ENCODE measurements at places on chromosomes 6 and 20.

DNA sequence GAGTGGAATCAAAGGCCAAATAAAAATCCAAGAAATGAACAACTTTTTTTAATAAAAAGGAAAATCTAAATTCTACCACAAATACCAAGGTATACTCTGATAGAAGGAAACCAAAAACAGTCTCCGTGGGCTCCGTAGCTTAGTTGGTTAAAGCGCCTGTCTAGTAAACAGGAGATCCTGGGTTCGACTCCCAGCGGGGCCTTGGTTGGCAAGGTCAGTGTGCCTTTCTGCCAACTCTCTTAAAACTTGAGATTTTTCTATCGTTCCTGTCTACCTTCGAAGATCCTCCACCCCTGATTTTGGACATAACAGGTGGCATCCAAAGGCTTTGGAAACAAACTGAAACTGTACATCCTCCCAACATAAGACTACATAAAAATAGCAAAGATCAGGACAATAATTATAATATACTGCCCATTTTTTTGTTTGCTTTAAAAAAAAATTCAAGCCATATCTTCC lies 197.9 kb downstream of the TRIM27 start:
- no peak for DNase-seq

DNA sequence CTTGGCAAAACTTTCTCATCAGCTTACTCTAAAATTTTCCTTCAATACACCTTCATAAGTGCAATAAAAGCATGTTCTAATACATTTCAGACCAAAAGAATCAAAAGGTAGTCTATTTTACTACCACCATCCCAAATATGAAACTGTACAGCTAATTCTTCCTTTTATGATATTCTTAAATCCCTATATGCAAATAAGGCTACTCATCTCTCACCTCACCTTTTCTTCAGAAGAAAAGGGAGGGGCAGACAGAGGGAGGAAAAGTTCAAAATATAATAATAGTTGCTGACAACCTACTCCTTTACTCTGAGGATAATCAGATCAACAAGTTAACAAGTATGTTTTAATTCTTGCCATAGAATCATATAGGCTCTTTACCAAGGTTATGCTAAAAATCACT lies 7.4 kb downstream of the C6orf120 start:
- no peak for DNase-seq

DNA sequence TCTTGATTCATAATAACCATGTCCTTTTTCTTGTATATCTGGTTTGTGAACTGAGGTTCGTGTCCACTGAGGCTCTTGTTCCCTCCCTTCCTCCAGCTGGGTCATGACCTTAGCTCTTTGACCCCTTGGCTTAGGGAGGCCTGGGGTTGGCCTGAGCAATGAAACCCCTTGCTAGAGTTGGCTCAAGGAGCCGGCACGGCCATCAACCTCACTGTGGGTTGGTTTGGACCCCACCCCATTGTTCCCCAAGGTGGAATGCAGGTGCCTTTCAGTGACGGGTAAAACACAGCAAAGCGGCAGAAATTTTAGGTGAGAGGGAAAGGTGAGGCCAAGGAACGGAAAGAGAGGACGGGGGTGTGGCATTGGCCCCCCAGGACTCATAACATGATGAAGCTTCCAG lies 44.5 kb upstream of the PHACTR3 start:
- no peak for DNase-seq

GRCh38 chr6:134980846-134981245 lies 30.9 kb upstream of the ALDH8A1 start:
- DNase-seq: no peak

DNA sequence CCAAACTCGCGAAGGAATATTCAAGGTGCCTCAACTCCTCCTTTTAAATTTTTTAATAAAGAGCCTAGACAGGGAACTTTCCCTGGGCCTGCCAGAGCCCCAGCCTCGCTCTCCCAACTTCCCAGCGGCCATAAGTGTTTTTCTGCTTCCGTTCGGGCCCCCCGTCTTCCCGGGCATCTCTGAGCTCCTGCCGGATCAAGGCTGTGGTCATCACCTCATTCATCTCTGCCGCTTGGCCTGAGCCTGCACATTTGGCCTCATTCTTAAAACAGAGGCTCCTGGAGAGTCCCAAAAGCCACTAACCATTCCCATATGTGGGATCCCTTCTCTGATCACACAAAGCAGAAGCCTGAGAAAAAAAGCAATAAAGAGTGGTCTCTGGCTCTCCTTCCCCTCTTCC lies 969.1 kb upstream of the DEFB115 start:
- DNase-seq: no peak

DNA sequence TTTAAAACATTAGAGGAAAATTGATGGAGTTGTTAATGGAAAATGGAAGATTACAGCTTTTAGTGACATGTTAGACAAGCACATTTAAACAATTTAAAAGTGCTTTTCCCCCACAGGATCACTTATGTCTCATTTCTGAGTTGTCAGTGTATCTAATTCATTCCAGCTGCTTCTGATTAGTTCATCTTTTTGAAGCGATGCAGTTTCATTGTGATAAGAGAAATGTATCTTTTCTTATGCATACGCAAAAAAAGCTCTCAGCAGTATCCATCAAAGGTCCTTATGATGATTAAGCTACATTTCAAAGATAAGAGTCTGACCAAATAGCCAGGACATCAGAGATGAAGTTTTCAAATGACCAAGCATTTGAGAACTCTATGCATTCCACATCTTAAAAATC lies 572.6 kb upstream of the SYNCRIP start:
- DNase-seq: no peak

- DNase-seq: no peak
Measured at GRCh38 chr20:8722277-8722928, 346.5 kb upstream of the PLCB4 start.

GRCh38 chr20:31617432-31618104 lies 12.5 kb downstream of the ID1 start:
- DNase-seq: no peak

GRCh38 chr20:32344835-32345506 lies 13.2 kb upstream of the ASXL1 start:
- DNase-seq: no peak

GRCh38 chr20:4342609-4343008 lies 327.3 kb upstream of the RNF24 start:
- no peak for DNase-seq

DNA sequence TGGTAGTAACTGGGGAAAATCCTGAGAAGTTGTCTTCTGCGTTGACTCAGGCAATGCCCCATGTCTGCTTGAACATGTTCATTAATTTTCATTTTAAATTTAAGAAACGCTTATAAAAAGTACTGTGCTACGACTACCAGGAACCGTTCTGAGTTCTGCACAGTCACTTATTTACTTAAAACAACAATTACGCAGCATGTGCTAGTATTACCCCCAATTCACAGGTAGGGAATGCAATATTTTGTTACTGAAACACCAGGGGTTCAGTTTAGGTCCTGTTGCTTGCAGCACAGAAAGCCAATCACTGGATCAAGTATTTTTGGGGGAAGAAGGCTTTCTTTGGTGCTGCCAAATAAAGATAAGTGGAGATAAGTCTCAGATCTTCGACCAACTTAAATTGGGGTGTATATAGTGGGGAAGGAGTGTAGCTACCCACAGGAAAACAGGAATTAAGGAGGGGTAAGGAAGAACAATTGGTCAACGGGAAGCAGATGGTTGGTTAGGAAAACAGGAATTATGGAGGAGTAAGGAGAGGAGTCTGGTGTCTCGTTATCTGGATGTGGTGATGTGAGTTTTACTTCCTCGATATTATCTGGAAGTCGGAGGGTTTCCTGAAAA lies 5.2 kb upstream of the LRP11 start:
- DNase-seq: no peak

DNA sequence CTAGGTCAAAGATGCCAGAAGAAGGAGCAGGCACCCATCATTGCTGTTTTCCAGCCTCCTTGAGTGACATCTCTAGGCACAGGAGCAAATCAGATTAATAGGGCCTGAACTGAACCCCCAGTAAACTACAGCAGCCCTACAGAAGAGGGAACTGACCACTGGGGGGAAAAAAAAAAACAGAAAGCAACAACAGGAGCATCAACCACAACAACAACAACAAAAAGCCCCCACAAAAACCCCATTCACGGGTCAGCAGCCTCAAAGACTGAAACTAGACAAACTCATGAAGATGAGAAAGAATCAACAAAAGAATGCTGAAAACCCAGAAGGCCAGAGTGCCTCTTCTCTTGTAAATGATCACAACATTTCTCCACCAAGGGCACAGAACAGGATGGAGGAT lies 537.4 kb upstream of the BTBD3 start:
- DNase-seq: no peak

- DNase-seq: peak; percentile 14
Measured at GRCh38 chr20:2688041-2688591, 4.5 kb upstream of the EBF4 start.

- DNase-seq: no peak
Measured at GRCh38 chr6:132400555-132400882, 756 bp downstream of the MOXD1 start.

DNA sequence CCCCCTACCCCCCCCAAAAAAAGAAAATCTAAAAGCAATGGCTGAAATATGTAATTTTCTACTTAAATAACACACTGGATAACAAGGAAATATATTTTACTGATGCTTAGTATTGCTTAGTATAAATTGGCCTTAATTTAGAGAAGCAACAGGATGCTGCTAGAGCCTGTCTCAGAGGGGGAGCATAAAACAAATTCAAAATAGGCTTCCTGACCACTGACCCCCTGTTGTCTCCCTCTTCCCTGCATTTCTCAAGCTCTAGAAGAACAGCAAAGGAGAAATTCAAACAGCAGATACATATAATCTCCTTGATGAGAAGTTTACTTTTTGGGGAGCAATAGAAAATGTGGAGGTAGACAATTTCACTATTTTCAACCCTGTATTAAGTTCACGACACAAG lies 631.1 kb upstream of the GJE1 start:
- no peak for DNase-seq

DNA sequence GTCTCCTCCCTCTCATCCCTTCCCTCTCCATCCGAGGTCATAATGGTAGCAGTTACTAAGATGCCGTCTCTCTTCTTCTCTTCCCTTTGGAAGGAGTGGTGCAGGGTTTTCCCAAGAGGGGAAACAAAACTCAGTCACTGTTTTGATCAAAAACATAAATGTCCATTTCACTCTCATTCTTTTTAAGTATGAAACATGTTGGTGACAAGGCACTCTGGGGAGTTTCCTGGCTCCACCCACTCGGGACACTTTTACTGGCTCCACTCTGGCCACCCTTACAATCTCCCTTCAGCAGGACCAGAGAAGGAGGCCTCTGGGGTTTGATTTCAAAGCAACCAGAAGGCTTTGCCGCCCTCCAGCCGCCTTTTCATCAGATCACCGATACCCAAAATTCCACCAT lies 57.0 kb downstream of the FGD2 start:
- DNase-seq: no peak

DNA sequence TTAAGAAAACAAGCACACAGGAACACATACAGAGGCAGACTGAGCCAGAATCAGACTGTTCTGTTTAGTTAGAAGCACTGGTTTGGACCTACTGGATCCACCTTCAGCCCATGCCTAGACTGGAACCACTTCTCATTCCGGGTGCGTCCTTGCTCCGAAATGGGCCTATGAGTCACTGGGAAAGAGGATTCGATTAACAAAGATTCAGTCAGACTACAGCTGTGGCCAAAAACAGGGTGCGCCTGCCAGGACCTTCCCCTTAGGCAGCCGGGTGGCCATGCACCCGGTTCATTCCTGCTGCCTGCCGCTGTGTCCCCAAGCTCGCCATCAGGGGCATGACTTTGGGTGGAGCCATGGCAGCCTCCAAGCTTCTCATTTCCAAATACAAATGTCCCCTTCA lies 14.5 kb upstream of the KCNK5 start:
- DNase-seq: no peak

DNA sequence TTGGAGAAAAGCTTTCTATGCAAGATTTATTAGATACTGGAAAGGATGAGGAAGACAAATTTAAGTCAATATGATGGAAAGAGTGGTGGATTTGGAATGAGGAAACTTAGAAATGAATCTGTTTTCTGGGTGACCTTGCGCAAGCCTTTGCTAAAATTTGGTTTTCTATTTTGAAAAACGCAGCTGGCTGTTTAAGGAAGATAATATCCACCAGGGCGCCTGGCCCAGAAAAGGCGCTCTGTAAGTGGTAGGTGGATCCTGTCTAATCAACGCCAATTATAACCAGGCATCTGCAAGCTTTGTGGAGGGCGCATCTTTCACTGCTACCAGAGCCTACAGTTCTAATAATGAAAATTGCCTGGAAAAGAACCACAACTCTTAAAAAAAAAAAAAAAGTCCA lies 398 bp upstream of the SPATS1 start:
- DNase-seq: no peak
